ENCODE measurements at places on chromosomes 7 and 10.

- DNase-seq, result peak; percentile 30
Observed at GRCh38 chr7:107856806-107857540, 34.0 kb upstream of the DLD start.

- no peak for DNase-seq
Observed at GRCh38 chr7:33425929-33426678, 296.7 kb downstream of the BBS9 start.

- no peak for DNase-seq
Observed at GRCh38 chr10:86072413-86072812, 294.2 kb downstream of the GRID1 start.

- no peak for DNase-seq
Observed at GRCh38 chr7:31688996-31689395, 2.0 kb downstream of the PPP1R17 start.

DNA sequence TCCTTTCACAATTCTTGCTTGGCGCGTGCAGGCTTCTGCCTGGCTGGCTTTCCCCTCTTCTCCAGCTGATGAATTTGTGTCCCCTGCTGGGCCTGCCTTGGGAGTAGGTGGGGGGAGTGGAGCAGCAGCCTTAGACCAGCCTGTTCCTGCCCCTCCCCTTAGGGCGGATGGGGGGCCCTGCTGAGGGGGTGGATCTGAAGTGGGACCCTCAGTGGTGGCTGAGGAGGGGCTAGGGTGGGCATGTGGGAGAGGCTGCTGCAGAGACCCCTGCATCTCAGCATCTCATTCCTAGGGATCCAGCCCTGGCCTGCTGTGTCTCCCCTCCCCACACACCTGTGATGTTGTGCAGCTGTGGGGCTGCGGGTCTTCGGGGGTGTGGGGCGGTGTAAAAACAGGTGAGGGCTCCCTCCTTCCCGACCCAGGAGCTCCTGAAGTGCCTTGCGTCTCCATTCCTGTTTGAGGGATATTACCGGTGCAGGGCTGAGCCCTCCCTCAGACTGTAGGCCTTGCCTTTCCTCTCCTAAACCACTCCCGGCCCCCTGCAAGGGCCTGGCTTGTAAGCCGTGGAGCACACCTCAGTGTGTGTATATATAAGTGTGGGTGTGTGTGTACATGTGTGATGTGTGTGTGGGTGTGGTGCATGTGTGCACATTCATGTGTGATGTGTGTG lies 24.7 kb downstream of the ADCYAP1R1 start:
- DNase-seq, result no peak
